Mesothelial cell of epicardium (in vitro differentiated cells): ENCODE measurements at places on chromosomes 4 and X.

GRCh38 chr4:188400451-188400850 lies 261.2 kb downstream of the TRIML1 start:
- no peak for DNase-seq

- no peak for DNase-seq
Observed at GRCh38 chr4:95428291-95429070, 120.3 kb downstream of the UNC5C start.

GRCh38 chrX:153740631-153741222 lies 16.1 kb downstream of the ABCD1 start:
- DNase-seq: no peak

DNA sequence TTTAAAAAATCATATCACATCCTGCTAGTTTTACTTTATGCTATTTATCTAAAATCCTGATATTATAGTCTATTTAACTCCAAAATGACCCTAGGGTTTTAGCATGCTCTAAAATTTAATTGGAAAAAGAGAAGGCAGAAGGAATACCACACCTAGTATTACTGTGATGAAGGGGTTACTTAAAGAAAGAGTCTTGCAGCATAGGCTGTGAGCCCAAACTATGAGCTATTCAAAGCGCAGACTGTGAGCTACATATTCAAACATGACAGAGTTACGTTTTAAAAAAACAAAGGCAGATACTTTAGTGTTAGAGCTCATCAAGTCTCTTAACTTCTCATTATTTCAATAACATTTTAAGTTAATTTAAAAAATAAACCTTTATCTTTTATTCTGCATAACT lies 247.7 kb upstream of the ETNPPL start:
- no peak for DNase-seq

- no peak for DNase-seq
Observed at GRCh38 chrX:9611436-9612145, 146.7 kb downstream of the TBL1X start.

GRCh38 chr4:18022572-18023050 lies 1.1 kb upstream of the LCORL start:
- DNase-seq: no peak

- no peak for DNase-seq
Observed at GRCh38 chrX:20712811-20713210, 446.1 kb upstream of the RPS6KA3 start.

DNA sequence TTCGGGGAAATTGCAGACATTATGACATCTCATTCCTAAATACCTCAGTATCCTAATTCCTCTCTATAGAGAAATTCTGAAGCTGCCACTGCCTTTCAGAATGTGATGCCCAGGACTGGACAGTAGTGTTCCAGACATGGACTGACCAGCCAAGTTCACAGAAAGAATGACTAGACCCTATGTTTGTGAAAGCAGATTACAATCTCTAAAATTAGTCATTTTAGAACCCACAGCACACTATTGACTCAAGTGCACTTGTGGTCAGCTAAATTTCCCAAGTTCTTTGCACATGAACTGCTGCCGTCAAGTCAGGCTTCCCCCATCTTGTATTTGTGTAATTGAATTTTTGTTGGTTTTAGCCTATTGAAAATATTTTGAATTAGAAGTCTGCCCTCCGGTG lies 81.0 kb upstream of the ESX1 start:
- no peak for DNase-seq

GRCh38 chr4:72119946-72120345 lies 88.1 kb downstream of the NPFFR2 start:
- DNase-seq: no peak

DNA sequence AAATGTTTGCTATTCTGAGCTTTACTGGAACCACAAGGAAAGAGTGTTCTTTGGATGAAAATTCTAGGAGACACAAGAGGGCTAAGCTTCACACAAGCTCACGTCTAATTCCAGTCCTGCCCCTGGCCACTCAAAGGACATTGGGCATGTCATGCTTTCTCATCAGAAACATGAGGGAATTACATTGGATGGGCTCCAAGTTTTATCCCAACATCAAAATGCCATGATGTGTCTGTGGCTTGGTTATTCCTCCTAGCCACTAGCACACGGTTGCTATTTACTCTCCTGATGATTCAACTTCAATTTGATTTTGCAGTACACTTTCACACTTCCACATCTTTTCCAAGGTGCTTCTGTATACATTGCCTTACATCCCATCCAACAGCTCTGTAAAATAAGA lies 149.6 kb upstream of the FAM9B start:
- DNase-seq: no peak

GRCh38 chrX:127405946-127406345 lies 586.4 kb downstream of the PRR32 start:
- DNase-seq: no peak

- DNase-seq: no peak
Observed at GRCh38 chr4:4876945-4877661, 17.6 kb downstream of the MSX1 start.

GRCh38 chr4:123744664-123745290 lies 348.2 kb downstream of the SPRY1 start:
- DNase-seq: no peak

DNA sequence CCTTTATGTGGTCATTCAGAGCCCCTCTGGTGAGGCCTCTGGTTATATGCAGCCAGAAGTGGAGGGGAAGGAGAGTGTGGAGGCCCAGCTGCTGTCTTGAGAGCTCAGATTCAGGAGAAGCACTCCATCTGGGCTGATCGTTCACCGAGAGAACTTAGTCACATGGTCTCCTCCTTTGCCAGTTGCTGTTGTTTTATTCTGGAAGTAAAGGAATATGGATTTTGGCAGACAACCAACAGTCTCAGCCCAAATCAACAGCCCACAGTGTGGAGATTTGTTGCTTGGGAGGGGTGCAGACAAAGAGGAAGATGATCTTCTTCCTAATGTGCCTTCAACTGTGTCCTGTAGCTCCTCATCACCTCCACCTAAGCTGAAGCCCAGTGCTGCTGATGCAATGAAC lies 355.4 kb downstream of the ANK2 start:
- no peak for DNase-seq

- DNase-seq: no peak
Observed at GRCh38 chrX:41526925-41527324, 79.8 kb downstream of the NYX start.

- no peak for DNase-seq
Observed at GRCh38 chr4:87982446-87983010, 7.0 kb downstream of the SPP1 start.

DNA sequence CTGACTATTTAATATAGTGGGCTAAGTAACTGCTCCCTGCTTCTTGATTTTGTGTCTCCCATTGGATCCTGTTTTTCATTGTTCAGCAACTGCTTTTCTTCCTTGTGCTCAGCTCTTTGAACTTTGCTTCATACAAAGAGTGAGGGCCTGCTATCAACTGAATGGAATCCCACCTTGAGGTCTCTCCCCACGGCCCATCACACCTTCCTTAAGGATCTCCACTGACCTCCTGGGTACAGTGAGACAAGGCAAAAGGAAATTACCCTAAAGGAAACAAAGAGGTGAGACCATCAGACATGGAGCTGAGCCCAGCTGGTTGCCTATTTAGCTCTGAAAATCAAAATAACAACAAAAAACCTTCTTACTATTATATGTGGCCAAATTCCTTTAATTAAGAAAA lies 91.3 kb upstream of the RPL34 start:
- DNase-seq: no peak

GRCh38 chr4:48223633-48224295 lies 45.9 kb downstream of the TEC start:
- DNase-seq: no peak

GRCh38 chr4:140720387-140721304 lies 35.5 kb downstream of the TBC1D9 start:
- no peak for DNase-seq

DNA sequence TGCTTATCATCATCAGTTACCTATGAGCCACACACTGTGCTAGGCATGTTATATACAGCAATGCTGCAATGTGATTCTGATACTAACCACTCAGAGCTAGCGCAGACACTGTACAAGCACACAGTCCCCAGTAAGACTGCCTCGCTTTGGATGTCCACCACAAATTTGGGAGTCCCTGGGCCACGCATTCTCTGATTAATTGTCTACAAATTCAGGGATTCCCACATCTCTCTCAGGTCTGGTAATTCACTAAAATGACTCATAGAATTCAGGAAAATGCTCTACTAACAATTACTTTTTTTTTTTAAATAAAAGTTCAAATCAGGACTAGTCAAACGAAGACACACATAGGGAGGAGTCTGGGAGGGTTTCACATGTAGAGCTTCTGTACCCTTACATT lies 652.1 kb upstream of the AADAT start:
- DNase-seq: no peak

GRCh38 chr4:124640022-124640730 lies 72.4 kb downstream of the ANKRD50 start:
- no peak for DNase-seq

- no peak for DNase-seq
Observed at GRCh38 chr4:144347121-144347520, 206.6 kb upstream of the GYPA start.

- no peak for DNase-seq
Observed at GRCh38 chr4:88820698-88821415, 123.2 kb upstream of the NAP1L5 start.

DNA sequence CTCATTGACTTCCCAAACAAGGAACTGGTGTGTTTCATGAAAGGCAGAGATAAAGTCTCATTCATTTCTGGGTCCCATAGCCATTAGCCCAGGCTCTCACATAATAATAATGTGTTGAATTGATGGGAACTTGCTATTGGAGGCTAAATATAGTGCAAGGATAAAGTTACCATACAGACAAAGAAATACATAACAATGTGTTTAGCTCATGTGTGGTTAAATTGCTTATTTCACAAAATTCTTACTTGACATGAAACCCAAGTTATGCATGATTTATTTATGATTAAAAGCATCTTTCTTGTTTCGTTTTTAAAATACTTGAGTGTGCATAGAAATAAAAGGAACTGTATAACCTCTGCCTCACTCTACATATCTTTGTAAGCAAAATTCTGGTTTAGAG lies 37.3 kb upstream of the LPAR4 start:
- DNase-seq: no peak

GRCh38 chrX:1486749-1487361 lies 34.1 kb upstream of the ASMTL start:
- no peak for DNase-seq
